ENCODE measurements at places on chromosomes 16 and 17.

GRCh38 chr16:53085369-53085843 lies 30.6 kb downstream of the CHD9 start:
- DNase-seq: no peak

DNA sequence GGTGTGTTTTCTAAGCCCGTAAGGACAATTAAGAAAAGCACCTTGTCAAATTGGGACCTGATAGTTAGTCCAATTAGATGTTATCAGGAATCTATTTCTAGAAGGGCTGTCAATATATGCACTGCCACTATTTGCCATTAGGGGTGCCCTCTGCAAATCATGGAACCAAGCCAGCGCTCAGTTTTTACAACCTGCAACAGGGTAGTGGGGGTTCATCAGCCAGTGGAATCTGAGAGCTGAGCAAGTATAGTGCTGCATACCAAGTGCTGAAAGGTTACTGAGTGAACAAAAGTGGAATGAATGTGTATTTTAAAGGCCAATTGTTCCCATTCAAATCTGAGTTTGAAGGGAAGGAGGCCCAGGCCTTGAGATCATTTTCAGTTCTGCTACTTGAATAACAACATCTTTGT lies 10.4 kb downstream of the PRR11 start:
- peak; percentile 89 for DNase-seq

GRCh38 chr16:52114379-52114778 lies 432.6 kb downstream of the TOX3 start:
- DNase-seq: peak; percentile 71

DNA sequence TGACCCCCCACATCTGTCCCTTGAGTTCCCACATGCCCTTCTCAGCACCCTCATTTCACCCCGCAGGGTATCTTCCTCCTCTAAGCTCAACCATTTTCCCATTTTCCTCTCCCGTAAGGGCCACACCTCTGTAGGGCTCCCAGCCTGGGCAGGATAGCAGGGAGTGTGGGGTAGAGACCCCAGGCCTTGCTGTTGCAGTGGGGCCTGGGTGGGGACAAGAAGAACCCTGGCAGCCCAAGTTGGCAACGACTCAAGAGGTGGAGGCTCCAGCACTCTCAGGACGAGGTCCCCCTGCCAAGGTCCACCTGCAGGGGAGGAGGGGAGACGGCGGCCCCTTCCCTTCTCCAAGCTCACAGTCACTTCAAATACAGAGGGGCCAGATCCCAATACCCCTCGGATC lies 2.0 kb upstream of the TMEM92 start:
- DNase-seq: no peak

- DNase-seq: no peak
Measured at GRCh38 chr16:66911112-66911511, 7.6 kb downstream of the CDH16 start.

DNA sequence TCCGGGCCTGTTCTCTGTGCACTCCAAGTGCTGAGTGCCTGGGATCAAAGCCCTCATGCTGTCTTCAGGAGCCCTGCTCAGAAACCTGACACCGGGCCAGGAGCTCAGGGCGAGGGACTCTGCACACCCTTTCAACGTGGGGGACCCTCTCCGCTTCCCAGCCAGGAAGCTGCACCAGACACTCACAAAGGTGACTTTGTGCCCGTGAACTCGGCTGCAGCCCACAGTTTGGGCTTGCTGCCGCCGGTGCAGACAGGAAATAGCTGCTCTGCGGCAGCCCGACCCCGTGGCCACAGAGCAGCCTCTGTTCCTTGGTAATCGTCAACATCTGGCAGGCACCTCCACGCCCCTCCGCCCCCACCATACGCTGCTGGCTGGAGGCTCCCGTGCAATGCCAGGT lies 93.4 kb upstream of the METRNL start:
- peak; percentile 45 for DNase-seq

DNA sequence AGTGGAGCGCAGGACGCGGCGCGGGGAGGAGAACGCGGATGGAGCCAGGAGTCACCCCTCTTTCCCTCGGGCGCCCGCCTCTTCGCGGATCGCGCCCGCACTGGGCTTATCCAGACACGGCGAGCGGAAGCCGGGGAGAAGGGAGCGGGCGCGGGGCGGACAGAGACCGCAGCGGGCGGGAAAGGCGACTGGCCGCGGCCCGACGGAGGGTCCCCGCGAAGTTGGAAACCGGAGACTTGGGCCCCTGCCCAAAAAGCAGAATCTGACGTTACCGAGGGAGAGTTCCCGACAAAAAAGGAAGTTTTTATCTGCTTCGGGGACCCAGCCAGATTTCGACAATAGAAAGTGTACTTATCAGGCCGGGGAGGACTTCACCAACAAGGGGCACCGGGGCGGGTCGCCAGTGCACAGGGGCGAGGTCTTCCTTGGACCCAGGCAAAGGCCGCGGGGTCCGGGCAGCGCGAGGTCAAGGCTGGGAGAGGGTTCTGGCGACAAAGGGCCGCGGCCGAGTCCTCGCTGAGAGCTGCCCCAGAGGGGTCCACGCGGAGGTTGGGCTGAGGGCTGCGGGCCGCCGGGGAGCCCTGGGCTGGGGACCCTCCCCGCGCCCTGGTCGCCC lies 519 bp downstream of the ST6GALNAC2 start:
- peak; percentile 53 for DNase-seq

GRCh38 chr17:67479148-67479547 lies 102.1 kb downstream of the PITPNC1 start:
- DNase-seq: no peak

- no peak for DNase-seq
Measured at GRCh38 chr17:2063261-2064146, 8.6 kb downstream of the HIC1 start.

- DNase-seq: no peak
Measured at GRCh38 chr17:50100921-50101345, 5.8 kb downstream of the PDK2 start.

DNA sequence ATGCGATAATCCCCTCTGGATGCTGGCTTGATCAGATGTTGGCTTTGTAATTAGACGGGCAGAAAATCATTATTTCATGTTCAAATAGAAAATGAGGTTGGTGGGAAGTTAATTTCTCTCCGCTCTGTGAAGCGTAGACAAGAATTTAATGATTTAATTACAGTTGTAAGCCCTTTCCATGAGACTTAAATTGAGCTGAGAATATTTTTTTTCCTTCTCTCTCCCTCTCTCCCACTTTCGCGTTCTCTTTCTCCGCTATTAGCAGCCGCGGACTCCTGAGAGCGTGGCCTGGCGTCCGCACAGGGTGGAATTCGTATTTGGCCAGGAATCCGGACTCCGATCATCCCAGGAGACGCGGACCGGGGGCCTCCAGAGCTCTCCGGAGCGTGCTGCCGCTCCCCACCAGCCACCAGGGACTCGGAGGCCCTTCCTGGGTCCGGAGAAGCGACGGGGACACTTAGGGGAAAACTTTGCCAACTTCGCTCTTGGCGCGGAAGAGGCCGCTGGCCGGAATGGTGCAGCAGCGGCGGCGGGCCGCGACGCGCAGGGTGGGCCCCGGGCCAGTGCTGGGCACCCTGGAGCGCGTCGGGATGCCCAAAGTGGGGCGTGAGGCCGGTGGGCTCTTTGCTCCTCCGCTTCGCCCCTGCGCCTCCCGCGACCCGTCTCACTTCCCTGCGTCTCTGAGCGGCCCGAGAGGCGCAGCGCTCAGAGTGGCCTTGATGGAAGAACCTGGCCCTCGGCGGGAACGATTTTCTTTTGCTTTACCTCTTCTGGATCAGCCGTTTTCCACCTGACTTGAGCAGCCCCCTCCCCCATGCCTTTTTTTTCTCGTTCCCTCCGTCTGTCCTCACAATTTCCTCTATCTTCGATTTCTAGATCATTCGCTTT lies 3.6 kb upstream of the IRX3 start:
- DNase-seq: peak; percentile 42

- no peak for DNase-seq
Measured at GRCh38 chr16:71513302-71513701, 12.9 kb upstream of the CHST4 start.

DNA sequence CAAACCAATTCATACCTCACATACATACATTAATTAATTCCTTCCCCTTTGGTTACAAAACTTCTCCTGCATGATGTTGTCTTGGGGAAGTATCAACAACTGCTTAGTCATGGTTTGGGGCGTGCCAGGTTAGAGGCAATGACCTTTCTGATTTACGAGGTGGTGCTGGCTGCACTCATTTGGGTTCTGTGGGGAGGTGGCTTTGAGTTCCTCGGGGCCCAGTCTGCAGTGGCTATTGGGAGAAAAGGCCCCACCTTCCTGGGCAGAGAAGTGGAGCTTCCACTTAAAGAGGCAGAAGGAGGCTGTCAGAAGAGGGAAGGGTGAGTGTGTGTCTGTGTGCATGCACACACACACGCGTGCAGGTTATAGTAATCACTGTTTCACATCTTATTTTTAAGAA lies 10.2 kb upstream of the ETV4 start:
- DNase-seq: no peak

- no peak for DNase-seq
Measured at GRCh38 chr16:27257271-27257670, 11.3 kb downstream of the NSMCE1 start.

GRCh38 chr16:2121853-2122252 lies 13.8 kb downstream of the PKD1 start:
- DNase-seq: no peak

- no peak for DNase-seq
Measured at GRCh38 chr16:22397931-22398330, 23.5 kb upstream of the CDR2 start.

DNA sequence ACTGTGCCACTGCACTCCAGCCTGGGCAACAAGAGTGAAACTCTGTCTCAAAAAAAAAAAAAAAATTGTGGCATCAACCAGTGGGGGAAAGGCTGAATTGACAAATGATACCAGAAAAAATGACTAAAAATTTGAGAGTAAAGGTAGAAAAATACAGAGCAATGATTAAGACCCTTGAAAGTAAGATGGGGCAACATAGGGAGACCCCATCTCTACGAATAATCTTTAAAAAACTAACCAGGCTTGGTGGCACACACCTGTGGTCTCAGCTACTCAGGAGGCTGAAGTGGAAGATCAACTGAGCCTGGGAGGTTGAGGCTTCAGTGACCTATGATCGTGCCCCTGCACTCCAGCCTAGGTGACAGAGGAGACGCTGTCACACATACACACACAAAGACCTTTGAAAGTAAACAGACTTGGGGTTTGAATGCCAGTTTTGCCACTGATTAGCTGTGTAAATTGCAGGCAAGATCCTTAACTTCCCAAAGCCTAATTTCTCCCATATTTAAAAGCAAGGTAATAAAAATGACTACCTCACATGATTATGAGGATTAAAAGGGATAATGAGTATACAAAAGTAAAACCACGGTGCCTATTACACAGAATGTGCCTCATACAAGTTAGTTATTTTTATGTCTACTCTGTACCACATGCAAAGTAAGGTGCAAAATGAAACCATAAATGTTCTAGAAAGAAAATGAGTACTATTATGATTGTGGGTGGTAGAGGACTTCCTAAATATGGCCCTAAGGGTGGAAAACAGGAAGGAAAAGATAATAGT lies 21.7 kb upstream of the PAFAH1B1 start:
- DNase-seq: no peak

DNA sequence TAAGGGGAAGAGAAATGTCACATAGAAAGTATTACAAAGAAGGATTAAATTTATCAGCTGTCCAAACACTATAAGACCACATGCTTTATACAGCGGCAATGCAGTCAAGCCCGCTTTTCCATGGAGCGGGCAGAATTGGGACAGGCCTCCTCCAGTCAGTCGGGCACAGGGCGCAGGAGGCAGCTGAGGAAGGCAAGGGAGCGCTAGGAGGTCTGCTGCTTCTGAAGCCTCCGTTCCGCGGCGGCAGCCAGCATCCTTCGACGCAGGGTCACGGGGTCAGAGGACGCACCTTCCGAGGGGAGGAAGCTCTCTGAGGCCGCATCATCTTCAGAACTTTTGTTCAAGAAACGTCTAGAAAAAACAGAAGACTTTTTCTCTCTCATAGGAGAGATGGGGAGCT lies 62.6 kb downstream of the AMFR start:
- no peak for DNase-seq

- no peak for DNase-seq
Measured at GRCh38 chr16:22210854-22211253, 4.8 kb downstream of the EEF2K start.

DNA sequence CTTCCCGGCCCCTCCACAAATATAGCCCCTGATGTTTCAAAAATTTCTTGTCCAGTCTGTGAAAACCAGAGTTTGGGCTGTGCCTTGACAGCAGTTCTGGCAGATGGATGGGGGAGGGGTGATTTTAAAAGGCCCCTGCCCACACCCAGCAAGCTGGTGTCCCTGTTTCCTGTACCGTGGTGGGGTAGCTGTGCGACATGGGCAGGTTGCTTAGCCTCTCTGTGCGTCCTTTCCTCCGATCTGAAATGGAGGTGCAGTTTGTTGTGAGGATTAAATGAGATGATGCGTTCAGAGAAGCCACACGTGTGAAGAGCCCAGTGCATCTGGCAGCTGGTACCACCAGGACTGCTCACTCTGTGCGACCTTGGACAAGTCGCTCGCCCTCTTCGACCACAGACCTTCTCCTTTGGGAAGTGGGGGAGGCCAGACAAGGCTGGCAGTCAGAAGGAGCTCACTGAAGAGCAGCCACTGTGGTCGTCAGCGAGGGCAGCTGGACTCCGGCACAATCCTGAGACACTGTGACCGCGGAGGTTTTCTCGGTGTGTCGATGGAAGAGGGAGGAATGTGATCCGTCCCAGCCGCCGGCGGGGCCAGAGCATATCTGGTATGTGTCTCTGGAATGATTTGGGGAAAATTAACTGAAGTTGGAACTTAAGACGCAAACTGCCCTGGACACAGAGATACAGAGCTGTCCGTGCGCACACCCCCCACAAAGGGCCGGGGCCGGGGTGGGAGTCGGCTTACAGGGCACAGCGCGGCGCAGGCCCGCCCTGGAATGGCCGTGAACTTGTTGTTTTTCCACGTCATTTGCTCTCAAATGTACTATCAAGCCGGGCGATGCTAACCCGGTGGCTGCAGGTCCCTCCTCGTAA lies 721 bp upstream of the WFIKKN2 start:
- DNase-seq: peak; percentile 68

DNA sequence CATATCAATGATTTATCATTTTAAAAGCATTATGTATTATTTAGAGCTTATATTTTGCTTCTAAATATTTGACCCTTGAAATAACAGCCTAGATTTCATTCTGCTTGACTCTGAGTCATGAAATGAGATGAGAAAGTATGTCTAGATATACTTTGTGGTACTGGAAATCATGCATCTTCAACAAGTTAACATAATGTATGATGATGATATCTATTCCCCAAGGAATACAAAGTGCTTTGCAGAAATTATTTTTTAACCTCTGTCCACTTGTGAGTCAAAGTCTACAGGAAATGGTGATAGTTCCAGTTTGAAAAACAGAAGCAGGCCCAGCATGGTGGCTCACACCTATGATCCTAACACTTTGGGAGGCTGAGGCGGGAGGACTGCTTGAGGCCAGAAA lies 36.1 kb downstream of the GOSR1 start:
- DNase-seq: no peak

GRCh38 chr17:8875957-8876356 lies 8.5 kb upstream of the PIK3R6 start:
- DNase-seq: no peak

GRCh38 chr17:76736349-76737081 lies 616 bp downstream of the SRSF2 start:
- DNase-seq: peak; percentile 87

Measured in astrocyte of the hippocampus (primary cell).